ENCODE measurements at places on chromosomes 3 and 15.

DNA sequence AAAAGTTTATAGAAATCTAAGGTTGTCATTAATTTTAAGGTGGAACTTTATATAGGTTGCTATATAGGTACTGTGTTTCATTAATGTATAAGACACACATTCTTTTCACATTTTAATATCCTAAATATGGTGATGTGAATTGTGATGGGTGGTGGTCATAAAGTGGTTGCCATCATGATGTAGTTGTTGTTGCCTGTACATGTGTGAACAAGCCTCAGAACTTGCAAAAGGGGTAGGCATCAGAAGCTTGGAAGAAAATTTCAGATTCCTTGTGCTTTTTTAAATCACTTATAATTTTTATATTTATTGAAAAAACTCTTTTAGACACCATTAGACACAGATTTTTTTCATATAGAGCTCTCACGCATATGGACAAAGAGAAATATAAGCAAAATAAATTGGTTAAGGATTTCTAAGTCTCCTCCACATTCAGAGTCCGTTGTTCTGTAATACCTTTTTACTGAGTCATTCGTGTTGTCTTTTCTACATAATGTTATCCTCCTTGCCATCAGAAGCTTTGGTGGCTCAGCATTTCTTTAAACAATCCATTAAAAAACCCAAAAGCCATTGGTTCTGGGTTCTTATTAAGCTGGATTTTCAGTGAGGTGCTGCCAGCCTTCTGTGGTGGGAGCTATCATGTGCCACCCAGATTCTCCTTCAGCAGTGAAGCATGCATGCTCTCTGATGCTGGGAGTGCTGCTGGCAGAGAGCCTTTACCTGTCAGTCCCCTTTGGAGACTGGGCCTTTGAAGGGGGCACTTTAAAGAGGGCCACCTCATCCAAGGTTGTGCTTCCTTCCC lies 140.4 kb upstream of the GALNT15 start:
- no peak for DNase-seq

GRCh38 chr3:115071601-115072000 lies 75.5 kb downstream of the ZBTB20 start:
- DNase-seq = no peak

DNA sequence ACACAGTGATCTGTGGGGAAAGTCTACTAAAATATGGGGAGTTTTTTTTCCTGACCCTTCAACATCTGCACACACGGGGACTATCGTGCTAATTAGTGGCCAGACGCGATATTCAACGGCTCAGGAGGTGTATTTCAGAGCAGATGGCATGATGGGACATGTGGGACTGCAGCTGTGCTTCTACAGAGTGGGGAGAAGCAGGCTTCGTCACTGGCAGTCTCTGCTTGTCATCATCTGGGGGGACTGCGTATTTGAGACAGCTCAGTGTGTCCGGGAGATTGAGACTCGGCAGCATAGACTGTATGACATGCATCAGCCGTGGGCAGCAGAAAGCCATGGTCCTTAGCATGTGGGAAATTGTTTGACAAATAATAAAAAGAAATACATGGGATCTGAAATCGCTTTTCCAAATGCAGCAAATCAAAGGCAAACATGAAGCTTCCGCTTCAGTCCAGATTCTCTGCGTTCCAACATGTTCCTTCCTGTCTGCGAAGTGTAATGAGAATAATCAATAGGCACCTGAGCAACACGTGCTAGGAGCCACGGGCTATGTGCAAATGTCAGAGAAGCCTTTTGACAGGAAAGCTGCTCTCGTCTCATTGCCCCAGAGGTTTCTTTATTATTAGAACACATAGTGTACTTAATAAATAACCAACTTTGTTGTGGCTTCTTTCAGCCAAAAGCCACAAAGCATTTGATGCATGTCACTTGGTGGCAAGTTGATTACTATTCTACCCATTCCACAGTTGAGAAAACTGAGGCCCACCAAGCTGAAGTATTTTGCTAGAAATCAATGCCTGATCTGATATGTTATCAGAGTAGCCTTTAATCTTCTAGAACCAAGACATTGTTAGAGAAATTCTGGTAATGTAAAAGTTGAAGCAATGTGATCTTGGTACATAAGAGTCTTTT lies 276.3 kb downstream of the RYR3 start:
- DNase-seq = no peak

DNA sequence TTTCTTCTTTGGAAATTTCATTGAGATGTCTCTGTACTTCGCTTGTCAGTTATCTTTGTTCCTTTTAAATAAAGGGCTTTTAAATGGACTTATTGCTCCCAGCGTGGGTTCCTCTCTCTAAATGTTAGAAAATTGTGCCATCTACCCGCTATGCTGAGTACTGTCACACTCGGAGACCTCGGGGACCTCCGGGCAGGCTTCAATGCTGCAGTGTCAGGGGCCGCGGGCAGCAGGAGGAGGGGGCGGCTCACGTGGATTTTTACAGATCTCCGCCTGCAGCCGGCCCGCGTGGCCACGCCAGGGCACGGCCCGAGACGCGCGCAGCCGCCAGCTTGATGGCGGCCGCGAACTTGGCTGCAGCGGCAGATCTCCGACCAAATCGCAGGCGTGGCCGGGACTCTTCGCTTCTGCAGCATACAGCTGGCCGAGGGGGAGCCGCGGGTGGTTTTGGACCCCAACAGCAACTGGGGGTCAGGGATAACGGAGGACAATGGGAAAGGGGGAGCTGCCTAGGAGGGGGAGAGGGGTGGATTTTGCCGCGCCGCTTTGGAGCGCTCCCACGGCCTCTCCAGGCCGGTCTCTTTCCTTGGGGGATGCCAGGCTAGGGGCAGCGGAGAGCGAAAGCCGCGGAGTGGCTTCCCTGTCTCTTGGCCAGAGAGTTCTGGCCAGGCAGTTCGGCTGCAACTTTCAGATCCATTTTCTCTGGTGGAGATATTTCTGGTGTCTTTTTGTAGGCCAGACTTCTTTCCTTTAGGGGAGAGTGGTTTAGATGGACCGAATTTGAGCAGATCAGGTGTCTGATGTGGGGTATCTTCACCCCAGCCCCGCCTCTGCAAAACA lies 15.3 kb downstream of the NR2F2 start:
- no peak for DNase-seq

- no peak for DNase-seq
These were observed 43.5 kb upstream of the RAF1 start for GRCh38 chr3:12707449-12707848.

- DNase-seq = no peak
These were observed 254.9 kb upstream of the TBL1XR1 start for GRCh38 chr3:177451864-177452830.

DNA sequence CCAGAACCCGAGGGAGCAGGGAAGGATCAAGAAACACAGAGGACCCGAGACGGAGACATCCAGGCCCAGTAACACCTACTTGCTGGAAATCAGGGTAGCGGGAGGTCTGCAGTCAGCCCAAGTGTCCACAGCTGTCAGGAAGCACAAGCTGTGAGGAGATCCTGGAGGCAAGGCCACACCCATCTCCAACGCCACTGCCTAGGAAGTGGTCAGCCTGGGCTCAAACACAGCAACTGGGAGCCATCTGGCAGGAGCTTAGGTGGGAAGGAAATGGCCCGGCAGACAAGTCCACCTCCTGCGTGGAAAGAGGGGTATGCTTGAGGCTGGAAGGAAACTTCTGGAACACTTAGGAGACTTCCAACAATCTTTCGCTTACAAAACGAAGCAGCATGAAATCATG lies 407.1 kb downstream of the VPS13C start:
- no peak for DNase-seq

DNA sequence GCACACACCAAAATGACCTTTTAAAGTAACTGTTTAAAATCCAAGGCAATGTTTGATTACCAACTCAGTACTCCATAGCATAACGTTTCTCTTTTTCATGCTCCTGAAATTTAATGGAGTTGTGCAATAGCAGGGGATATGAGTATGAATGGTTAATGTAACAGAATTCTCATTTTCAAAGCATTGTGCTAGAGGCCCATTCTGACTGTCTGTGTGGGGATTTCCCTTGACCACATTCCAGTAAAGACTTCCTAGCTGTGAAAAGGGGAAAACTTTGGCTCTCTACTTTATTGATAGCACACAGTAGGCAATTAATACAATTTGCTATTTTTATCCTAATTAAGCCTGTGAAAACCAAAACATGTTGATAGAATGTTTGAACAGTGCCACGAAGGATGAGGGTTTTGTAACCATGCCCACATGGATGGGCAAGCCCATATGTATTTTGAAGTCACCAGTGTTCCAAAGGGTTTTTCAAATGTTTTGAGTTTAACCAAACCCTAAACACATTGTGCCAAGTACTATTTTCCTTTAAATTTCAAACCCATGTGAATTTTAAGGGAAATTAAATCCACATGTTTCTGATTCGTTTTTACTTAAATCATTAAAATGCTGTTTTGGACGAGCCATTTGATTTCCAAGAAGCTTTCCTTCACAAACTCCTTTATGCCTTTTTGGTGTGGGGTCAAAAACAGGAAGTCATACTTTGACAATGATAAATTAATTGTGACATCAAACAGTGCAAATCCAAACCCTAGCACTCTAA lies 261.2 kb downstream of the SHOX2 start:
- no peak for DNase-seq

GRCh38 chr15:90873998-90874605 lies 5.7 kb downstream of the FURIN start:
- DNase-seq = no peak

- DNase-seq = no peak
These were observed 20.3 kb downstream of the CISH start for GRCh38 chr3:50591196-50591741.

DNA sequence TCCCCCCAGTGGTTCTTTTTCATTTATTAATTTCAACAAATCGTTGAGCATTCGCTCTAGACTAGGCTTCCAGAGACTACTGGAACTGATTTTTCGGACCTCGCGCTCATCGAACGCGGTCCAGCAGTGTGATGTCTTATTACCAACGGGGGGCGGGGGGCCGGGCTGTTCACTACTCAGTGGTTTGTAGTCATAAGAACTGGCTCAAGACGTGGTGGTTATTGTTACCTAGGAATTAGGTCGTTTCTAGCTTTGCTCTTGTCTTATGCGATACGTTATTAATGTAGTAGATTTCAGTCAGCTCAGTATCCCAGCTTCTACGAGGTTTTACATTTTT lies 858 bp downstream of the RBM5 start:
- no peak for DNase-seq

DNA sequence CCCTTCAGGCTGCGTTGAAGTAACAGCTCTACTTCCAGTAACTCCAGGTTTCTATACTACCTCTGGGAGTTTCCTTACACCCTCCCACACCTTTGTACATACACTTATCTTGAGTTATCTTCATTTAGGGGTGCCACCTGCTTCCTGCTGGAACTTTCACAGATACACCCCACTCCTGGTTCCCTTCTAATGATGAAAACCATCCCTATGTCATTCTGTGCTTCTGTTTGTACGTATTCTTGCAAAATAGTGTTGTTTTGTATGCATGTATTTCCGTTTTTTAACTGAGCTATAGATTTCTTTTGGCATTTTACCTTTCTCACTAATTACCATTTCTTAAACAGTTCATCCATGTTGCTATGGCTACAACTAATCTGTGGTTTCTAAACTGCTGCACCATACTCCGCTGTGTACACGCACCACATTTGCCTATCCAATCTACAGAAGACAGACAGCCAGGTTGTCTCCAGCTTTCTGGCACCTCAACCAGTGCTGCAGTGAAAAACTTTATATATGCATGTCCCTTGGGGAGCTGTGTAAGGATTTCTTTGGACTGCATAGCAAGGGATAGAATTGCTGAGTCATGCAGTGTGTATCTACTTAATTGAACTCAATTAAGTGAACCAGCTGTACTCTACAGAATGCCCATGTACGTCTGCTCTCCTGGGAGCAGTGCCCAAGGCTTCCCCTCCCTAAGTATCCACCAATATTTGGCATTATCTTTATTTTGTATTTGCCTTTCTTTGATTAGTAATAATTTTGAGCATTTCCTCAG lies 61.4 kb upstream of the ST8SIA2 start:
- no peak for DNase-seq

- DNase-seq = no peak
These were observed 3.4 kb upstream of the EOGT start for GRCh38 chr3:69016901-69017300.

- no peak for DNase-seq
These were observed 44.0 kb downstream of the ANAPC13 start for GRCh38 chr3:134441821-134442220.

DNA sequence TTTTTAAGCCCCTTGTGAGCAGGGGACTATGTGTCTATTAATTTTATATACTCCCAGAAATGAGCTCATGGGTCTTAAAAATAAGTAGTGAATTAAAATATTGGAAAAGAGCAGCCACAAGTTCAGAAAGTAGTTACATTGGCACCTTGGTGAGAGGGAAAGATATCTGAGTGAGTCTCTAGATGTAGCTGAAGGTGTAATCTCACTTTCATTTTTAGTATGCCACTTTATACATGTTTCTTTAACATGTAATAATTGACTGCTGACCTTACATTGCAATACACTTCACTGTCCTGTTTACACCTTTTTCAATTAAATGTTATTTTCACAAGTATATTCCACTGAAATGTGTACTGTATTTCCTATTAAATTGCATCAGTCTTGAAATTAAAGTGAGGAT lies 12.1 kb upstream of the PAK6 start:
- DNase-seq = no peak

- DNase-seq = no peak
These were observed 76.8 kb downstream of the IMPG2 start for GRCh38 chr3:101243285-101244211.

- no peak for DNase-seq
These were observed 174.6 kb downstream of the ANXA2 start for GRCh38 chr15:60223176-60223575.

All from activated CD4-positive, alpha-beta T cell treated with anti-CD3 and anti-CD28 coated beads for 1 hour (primary cell).